ENCODE measurements at places on chromosomes 1 and 21.

GRCh38 chr1:66367369-66367768 lies 166.6 kb upstream of the SGIP1 start:
- no peak for DNase-seq

DNA sequence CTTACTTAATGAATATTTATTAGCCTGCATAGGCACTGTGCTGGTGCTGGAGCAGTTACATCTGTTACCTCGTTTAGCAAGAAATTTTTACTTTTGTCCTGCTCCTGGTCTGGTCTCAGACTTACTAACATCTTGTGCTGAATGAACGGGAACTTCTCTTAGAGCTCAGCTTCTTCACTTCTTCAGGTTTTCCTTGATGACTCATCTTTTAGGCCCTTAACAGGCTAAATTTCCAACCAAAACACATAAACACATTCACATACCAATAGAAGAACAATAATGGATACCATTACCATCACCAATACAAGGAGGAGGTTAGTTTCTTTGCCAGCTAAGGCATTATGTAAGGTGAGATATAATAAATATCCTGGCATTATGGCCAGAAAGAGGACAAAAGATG lies 68.9 kb downstream of the IFI44 start:
- peak; percentile 35 for DNase-seq

- no peak for DNase-seq
These were observed 65.4 kb downstream of the PATJ start for GRCh38 chr1:61807606-61808140.

DNA sequence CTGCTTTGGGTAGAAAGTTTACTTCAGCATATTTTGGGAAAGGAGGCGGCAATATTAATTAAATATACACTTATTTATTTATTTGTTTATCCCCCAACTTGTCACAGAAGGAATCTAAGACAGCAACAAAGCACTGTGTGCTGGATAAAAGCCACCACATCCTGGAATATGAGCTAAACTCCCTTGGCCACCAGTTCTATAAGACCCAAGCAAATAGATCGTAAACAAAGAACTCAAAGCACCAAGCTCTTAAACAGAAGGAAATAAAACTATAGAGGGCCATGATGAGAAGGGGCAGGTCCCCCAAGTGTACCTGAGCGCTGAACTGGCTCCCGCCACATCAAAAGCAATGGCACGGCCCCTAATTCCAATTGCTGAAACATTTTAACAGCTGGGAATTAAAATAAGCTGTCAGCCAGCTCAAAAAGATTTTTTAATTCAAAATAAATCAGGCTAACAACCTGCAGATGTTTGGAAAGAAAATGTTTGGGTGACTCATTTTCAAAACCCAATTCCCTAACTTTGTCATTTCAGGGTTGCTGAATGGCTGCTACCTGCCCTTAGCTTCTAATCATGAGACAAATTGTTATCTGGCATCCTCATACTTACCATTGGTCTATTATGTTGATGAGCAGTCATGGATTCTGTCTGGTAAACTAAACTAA lies 127.1 kb downstream of the SLC30A10 start:
- DNase-seq = no peak

DNA sequence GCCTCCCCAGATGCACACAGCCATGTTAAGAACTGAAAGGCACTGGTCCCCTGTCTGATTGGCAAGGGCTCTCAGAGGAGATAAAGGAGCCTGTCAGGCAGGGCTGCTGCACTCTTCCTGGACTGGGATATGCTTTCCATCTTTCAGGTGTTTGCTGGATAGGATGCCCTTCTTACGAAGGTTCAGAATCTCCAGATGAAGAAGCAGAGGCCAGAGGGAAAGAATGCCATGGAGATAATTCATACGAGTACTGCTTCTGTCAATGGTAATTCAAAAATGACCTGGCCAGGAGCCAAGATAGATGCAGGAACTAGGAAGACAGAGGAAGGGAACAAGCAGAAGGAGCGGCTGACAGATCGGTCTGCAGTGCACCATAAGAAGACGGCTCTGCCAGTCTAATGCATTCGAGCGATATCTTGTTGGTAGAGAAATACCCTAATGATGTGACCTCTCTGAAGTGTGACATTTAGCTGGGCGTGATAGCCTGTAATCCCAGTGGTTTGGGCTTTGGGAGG lies 16.6 kb upstream of the ATP2B4 start:
- DNase-seq = no peak

DNA sequence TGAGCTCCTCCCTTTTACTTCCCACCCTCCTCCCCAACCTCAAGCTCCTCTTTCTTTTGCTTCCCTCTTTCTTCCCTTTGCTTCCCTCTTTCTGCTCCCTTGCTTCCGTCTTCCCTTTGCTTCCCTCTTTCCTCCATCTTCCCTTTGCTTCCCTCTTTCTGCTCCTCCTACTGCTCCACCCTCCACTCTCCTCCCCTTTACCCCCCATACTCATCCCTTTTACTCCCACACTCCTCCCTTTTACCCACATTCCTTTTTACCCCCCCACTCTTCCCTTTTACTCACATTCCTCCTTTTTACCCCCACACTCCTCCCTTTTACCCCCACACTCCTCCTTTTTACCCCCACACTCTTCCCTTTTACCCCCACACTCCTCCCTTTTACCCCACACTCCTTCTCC lies 30.2 kb downstream of the PGBD5 start:
- no peak for DNase-seq

DNA sequence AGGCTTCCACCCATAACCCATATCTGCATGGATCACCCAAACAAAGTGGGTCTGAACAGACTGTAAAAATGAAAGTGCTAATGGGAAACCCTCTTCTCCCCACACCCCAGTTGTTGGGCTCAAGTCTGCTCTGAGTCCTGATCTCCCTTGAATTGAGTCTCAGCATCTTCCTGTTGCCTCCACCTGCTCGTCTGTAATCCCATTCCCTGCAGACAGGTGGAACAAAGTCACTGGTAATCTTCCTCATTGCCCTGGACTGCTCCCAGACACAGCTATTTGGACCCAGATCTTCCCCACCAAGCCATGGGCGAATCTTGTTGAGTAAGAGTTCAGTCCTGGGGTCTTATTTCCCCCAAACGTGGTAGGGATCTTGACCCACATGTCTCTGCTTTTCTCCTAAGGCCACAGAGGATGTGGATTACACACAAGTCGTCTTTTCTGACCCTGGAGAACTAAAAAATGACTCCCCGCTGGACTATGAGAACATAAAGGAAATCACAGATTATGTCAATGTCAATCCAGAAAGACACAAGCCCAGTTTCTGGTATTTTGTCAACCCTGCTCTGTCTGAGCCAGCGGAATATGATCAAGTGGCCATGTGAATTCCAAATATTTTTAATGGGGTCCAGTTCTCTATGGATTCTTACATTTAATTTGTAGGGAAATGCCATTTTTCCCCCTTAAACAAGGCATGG lies 15.7 kb downstream of the AVPR1B start:
- DNase-seq = no peak

DNA sequence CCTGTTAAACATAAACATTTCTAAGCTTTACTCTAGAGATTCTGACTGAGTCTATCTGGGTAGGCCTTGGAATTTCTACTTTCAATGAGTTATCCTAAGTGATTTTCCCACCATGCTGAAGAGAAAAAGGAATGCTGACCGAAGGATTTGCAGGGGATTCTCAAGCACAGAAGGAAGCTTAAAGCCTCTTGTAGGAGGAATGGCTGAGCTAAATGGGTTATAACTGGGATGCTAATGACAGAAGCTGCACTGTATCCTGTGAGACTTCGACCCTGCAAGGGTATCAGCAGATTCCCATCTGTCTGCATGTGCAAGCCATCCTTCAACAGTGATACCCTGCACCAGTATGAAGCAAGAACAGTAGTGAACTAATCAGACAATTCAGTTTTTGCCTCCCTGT lies 35.4 kb downstream of the SLC35D1 start:
- no peak for DNase-seq

DNA sequence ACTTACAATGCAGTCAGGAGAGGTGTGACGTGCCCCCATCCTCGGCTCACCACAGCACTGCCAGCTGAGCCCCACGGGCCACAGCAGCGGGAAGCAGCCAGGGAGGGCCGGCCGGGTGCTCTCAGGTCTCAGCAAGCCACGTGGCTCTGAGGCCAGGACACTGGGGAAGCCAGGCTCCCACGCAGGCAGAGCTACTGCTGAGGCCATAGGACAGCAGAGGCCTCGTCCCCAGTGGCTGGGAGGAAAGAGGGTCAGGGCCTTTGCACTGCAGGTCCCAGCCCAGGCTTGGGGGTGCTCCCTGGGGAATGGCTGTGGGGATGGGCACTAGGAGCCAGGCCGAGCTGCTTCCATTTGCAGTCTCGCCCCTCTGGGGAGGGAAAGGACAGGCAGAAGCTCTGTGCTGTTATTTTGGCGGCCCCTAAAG lies 5.8 kb downstream of the LRRC47 start:
- DNase-seq = no peak

DNA sequence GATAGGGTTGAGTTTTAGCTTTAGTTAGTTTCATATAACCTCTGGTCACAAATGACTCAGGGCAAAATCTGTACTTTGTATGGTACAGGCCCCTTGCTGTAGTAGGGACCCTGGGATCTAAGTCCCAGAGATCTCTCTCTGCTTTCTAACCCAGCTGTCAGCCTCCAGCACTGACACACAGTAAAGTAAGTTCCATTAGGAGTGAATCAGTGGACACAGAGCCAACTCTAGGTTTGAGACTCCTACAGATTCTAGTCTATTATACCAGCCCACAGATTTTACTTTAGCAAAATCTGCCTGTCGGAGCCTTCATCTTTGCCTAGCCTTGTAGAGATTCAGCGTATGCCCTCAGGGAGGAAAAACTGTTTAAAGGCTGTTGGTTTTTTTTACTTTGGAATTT lies 52.5 kb downstream of the ANGPTL1 start:
- DNase-seq = no peak

- peak; percentile 51 for DNase-seq
These were observed 174.0 kb upstream of the ATP1B1 start for GRCh38 chr1:168932539-168932938.

- no peak for DNase-seq
These were observed 17.1 kb downstream of the PLCH2 start for GRCh38 chr1:2493218-2493617.

- no peak for DNase-seq
These were observed 213.0 kb downstream of the LMX1A start for GRCh38 chr1:165143437-165144065.

DNA sequence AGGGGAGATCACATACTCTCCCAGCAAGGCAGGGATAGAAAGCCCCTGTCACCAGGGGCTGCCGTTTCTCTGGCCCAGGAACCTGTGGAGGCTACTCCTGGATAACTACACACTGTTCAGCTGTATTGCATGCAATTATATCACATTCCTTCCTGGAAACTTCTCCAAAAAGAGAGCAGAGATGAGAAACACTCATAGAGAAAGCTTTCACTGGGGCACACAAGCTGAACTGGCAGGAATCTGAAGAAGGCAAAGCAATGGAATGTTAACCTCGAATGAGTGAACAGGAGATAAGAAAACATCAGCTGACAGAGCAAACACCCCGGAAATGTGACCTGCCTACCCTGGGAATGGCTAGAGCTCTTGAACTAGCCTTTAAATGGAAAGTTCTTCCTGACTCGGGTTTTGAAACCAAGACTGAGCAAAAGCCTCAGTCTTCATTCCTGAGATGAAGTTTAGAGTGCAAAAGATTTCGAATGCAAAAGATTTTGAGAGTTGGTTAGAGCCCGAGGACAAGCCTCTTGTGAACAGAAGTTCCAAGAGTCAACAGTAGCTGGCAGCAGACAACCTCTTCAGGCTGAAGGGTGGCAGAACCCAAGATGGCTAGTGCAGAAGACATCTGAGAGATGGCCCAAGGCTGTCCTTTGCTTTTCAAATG lies 32.3 kb downstream of the CCN1 start:
- DNase-seq = peak; percentile 77

DNA sequence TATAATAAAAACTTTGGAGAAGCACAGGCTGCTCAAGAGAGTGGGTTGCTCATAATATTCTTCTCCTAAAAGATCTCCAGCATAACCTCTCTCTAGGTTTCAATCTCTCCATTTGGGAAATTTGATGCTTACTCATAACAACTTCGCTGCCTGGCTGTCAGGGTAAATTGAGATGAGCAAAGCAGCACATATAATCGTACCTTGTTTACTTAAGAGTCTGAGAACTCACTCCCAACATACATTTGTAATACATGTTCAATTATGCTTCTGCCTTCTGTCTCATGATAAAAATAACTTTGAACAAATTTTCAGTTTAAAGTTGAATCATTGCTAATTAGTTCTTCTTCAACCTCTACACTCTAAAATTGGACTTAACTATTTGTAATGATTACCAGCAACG lies 68.9 kb downstream of the DUSP10 start:
- DNase-seq = no peak

DNA sequence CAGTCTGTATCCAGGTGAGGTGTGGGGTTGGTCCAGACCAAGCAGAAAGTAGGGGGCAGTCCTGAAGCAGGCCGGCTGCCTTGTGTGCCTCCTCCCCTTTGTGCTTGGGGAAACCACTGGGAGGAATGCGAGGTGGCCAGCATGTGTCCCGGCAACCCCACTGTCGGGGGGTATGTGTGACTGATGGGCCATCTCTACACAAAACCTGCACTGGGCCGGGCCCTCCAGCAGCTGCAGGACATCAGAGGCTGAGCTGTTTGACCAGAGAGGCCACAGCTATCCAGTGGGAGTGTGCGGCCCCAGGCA lies 33.3 kb downstream of the TMEM51 start:
- no peak for DNase-seq

- DNase-seq = no peak
These were observed 40.2 kb upstream of the PARP1 start for GRCh38 chr1:226447932-226448665.
